Activated naive CD8-positive, alpha-beta T cell treated with anti-CD3 and anti-CD28 coated beads, Interleukin-2, amount 50 U/mL, for 24 hours (primary cell): ENCODE measurements at places on chromosomes 2 and 18.

DNA sequence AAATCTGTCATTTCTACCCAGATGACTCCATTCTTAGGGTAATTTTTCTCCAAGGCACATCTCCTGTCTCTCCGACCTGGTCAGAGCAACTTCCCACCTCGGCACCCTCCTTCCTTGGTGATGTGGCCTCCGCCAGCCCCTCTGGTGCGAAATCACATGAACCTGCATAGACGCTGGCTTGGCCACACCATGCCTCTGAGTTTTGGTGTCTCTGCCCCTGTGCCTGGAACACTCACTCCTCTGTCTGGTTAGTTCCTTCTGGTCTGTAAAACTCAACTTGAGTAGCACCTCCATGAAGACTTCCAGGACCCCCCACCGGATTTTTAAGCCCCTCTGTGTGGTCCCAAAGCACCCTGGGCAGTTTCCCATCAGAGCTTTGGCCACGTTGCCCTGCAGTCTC lies 83.2 kb upstream of the OTOS start:
- no peak for DNase-seq

DNA sequence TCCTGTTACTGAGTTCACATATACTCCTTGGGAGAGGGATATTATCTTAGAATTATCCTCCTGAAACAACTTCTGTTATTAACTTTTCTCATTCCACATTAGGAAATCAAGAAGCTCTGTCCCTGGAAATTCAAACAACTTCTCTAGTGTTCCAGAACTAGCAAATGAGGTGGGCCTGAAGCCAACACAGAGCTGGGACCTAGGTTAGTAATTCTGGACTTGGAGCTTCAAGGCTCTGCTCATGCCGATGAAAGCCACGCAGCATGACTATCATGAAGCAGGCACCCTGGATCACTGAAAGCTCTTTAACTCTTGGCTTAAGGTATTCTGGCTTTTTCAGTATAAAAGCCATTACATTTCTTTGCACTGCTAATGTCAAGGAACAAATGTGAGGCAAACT lies 242.7 kb downstream of the TGIF1 start:
- DNase-seq: no peak

GRCh38 chr18:34543356-34543755 lies 166.7 kb upstream of the DTNA start:
- DNase-seq: no peak

DNA sequence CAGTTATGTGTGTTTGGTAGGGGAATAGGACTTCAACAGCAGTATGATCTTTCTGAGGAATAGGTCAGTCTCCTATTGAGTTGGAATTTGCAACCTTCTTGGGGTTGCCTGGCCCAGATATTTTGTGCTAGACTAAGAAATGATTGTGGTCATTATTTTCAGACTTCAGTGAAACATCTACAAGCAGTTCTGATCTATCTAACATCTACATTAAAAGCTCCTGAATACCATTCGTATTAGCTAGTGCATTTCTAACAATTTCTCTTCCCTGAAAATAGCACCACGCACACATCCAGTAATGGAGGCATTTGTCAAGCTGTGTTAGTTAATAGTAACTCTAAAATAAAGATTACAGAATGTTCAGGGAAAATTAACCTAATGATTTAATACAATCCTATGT lies 179.3 kb downstream of the FIGN start:
- no peak for DNase-seq

GRCh38 chr18:58870130-58870529 lies 5.5 kb downstream of the ZNF532 start:
- no peak for DNase-seq

- DNase-seq: peak; percentile 47
Measured at GRCh38 chr2:86068136-86068588, 37.5 kb downstream of the POLR1A start.

DNA sequence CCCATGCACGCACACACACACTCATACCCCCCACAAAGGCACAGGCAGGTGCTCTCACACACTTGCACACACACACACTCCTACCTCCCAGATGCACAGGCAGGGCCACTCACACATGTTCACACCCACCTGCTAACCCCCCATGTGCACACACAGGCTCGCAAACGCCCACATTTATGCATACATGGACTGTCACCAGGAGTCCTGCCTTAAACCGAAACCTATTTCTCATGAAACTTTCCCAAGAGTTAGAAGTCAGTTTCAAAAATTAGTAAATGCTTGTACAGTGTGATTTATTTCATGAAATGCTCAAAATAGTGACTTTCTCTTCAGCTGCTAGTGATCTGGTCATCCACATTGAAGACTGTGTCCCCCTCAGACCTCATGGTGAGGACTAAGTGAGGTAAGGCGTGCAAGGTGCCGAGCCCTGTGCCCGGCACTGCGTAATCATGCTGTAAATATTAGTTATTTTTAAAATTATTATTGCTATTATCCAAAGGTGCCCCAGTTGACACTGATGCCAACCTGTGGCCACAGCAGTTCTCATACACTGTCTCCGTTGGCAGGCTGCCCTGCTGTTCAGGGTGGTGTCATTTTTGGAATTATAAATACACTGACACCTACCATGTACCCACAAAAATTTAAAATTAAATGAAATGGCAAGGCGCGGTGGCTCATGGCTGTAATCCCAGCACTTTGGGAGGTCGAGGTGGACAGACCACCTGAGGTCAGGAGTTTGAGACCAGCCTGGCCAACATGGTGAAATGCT lies 12.4 kb downstream of the CNNM4 start:
- no peak for DNase-seq

DNA sequence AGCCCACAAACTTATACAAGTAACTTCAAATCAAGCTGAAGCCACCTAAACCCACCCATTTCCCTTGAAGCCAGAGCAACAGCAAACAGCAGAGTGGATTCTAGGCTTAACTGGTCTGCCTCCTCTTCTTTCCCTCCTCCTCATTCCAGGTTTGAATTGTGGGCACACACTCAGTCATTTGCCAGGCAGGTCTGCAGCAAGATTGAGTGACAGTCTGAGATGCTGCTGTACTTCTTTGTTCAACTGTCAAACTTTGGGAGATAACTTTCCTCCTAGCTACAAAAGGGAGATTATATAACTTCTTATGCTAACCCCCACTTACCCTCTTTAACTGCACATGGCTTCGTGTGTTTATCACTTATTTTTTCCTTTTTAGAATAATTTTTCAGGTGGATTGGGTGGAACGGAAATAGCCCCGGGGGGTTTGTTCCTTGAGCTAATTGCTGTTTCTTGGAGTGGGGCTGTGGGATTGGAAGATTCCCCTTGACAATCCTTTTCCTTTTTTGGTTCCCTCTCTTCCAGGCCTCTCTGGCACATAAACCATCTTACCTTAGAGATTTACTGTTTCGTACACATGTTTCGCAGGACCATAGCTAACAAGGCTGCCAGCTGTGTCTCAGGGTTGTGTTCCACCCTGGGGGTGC lies 55.0 kb downstream of the RNF144A start:
- DNase-seq: no peak

DNA sequence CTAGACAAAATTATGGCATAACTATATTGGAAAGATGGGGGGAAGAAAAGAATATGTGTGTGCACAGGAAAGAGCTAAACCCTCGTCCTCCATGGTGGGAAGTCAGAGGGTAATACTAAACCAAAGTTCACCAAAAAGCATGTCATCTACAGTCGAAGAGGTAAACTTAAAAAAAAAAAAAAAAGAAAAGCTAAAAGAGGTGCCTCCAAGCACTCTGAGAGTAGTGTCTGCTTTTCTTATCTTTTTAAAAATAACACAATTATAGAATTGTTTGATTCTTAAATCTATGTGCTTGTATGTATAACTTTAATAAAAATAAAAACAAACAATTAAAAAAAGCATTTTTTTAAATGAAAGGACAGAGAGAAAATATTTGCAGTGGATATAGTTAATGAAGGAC lies 77.3 kb upstream of the MYCN start:
- DNase-seq: no peak

DNA sequence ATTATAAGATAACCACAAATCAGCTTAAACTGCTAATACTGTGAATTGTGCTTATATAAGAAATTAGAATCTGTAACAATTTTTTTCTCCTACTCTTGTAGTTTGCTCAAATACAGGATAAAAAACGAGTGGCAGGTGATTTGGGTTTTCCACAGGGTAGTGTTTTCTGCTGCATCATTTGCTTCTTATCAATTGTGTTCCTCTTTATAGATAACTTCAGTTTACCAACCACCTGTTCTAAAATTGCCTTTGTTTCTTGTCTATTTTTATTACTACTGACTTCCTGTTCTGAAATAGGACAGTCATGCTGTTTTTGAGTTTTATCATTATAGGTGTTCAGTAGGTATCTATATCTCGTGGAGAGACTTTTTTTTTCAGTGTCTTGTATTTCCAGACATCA lies 56.9 kb downstream of the MFSD6 start:
- no peak for DNase-seq

GRCh38 chr18:48887905-48888772 lies 62.6 kb downstream of the SMAD7 start:
- no peak for DNase-seq

- no peak for DNase-seq
Measured at GRCh38 chr2:239152239-239152915, 248.4 kb downstream of the HDAC4 start.

DNA sequence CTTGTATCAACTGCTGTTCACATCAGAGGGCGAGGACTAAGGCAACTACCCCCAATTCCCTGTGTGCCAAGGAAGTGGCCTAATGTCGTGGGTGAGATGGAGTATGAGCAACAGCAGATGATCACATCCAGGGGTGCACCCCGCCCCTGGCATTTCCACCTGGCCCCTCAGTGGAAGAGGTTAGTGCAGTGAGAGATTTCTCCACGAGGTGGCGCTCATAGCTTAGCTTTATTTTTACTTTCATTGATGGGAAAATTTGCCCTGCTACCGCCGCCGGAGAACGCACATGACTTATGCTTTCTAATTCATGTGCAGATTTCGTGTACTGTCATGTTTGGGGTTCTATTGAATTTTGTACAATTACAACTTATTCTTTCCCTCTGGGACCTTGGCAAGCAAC lies 470.6 kb upstream of the MEX3C start:
- DNase-seq: peak; percentile 52

DNA sequence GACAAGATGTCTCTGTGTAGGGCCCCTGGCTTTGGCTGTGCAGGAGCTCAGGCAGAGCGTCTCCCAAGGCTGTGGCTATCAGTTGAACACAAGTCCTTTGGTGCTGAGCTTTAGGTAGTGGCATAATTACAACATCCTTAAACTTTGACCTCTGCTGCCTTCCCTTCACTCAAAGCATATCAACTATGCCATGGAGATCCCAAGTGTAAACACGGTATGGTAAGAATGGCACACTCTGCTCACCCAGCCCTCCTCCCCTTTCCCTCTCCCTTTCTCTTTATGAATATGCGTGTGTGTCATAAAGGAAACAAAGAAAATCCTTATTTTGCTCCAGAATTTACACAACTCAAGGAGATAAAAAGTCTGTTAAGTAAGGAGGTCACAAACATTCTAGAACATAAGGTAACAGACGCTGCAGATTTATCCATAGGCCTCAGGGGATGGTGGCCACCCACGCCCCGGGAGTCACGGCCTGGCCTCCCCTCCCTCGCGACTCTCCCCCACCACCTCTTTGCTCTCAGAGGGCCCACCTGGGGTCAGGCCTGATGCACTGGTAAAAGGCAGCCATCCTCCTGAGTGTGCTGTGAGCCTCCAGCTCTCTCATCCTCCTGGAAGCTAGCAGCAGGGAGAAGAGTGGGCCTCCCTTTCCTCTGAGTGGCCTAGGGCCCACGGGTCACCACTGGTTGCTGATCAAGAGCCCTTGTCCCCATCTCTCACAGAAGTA lies 67.3 kb downstream of the CRACDL start:
- no peak for DNase-seq

DNA sequence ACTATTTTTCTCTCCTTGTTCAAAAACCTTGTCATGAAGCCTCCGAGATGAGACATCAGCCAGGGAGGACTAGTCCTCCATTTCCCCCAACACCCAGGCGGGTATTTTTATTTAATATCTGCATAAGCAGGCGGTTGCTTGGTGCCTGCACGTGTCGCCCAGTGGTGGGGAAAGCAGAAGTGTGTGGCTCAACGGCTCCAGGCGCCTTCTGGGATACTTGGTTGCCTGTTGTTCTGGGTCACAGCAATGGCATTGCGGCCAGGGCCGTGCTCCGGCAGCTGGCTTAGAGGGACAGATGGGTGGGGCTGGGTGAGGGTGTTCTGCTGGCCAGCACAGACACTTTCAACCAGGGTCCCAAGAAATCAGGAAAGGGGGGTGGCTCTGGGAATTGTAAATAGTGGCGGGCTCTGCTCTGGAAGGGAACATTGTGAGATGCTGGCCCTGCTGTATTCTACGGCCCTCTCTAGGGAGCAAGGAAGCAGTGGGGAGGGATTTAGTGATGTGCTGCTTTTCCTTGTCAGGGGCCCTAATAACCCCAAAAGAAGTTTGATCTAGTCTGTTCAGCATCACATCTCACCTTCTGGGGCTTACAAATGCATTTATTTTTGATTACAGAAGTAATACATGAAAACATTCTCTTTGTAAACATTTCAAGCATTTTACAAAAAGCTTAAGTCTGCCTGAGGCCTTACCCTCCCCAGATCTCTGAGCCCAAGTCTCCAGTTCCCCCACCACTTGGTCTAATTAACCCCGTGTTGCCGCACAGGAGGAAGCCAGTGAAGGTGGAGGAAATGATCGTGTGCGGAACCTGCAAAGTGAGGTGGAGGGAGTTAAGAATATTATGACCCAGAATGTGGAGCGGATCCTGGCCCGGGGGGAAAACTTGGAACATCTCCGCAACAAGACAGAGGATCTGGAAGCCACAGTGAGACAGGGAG lies 1.1 kb downstream of the VAMP8 start:
- peak; percentile 37 for DNase-seq

DNA sequence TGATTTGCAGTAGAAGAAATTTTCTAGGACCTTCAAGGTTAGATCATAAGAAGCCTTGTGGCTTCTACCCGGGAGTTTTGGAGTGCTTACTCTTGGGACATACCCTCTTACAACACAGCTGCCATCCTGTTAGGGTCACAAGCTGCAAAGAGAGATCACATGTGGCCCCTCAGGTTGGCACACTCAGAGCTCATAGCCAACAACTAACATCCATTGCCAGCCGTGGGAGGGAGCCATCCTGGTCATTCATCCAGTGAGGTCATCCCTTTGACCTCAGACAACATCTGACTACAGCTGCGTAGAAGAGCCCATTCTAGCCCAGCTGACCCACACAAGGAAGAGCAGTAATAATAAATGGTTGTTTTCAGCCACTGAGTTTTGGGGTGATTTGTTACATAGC lies 76.9 kb upstream of the NABP1 start:
- no peak for DNase-seq

GRCh38 chr2:175414882-175415487 lies 233.5 kb upstream of the ATP5MC3 start:
- DNase-seq: no peak

- no peak for DNase-seq
Measured at GRCh38 chr2:155404433-155405002, 706.0 kb downstream of the KCNJ3 start.

DNA sequence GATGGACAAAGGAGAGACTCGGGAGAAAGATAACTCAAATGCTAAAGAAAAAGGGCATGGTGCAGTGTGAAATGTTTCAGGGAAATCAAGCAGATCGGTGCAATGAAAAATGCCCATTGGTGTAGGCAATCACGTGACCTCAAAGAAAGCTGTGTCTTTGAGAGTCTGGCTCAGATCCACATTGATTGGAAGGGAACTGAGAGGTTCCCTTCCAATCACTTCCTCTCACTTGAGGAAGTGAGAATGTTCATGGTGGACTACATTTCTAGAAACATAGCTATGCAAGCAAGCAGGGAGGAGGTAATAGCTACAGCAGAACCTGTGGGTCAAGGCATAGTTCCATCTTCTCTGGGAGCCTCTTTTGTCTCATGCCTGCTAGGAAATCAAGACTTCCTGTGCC lies 187.4 kb downstream of the LPIN1 start:
- no peak for DNase-seq
